CD4-positive, alpha-beta T cell treated with Interleukin-6 at 100 ng/mL for 8 hours (primary cell): ENCODE measurements at places on chromosomes 3 and 15.

- DNase-seq: no peak
Observed at GRCh38 chr3:155946178-155946577, 75.7 kb downstream of the GMPS start.

- DNase-seq: no peak
Observed at GRCh38 chr3:50375258-50375931, 16.1 kb upstream of the TMEM115 start.

DNA sequence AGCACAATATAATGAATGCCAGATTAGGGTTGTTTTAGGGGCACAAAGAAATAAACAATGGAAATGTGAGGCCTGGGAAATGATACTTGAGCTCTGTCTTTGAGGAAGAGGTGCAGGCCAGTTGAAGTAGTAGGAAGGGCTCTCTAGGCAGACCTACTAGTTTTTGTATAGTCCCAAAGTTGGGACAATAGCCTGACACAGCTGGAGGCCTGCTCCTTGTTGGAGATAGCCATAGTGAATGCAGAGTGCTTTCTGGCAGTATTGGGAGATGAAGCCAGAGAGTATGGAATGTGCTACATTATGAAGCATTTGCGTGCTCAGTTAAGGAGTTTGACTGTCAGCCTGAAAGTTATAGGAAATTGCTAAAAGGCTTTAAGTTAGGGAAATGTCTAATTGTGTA, 251.2 kb upstream of the ZPLD1 start:
- no peak for DNase-seq

DNA sequence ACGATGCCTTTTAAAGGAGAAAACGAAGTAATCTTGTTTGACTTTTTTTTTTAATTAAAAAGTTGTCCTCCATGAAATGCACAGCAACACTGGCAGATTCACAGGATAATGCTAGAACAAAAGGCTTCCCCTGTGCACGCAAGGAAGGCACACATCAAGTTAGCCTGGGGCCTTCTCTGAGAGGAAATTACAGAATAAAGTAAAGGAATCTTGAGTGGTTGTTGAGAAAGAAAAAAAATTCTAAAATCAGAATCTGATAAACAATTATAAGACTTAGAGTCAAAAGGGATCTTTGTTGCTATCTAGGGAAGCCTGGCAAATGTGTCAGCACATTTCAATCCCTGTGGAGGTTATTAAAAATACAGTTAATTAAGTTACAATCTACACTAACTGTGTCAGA, 946.0 kb downstream of the IGSF11 start:
- no peak for DNase-seq

DNA sequence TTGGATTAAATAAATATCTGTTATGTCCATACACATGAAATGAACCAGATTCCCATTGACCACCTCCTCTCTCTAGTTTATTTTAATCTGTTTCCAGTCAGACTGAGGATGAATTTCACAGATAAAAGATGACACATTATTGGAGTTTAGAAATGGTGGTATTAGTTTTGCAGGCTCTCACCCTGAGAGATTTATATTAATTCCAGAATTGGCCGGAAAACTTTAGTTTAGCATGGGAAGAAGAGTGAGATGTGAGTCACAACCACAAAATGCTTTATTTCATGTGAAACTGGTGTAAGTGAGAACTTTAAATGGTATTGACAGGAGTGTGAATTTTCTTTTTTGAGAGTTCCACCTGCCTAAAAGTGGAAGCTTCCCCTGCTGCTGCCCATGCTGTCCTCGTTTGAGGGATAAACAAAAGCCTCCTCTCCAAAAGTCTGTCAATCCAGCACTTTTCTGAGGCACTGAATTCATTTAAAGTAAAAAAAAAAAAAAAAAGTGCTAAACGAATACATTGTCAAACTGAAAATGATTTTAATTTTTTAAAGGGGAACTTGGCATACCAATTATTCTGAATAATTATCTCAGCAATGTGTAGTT, 65.1 kb upstream of the EPHA3 start:
- no peak for DNase-seq

DNA sequence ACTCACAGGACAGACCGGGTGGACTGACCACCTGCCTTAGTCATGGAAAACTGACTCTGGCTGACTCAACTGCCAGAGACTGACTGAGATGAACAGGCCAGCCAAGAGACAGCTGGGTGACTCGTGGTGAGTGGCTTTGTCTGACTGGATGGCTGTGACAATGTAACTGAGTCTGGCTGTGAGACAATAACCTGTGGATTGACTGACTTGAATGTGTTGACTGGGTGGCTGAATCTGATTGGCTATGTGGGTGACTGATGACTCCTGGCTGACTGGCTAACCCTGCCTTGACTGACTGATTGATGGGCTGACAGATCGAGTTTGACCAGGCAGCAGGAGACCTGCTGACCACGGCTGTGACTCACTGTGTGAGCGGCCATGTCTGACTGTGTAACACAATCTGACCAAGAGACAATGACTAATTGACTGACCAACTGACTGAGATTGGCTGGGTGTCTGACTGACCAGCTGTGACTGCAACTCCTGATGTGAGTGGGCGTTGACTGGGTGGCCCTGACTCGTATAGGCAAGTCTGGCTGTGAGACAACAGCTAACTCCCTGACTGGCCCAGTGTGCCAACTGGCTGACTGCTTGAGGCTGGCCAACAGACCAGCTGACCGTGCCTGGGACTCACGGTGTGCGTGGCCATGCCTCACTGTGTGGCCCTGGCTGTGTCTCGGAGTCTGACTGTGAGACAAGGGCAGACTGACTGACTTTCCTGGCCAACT, 509.1 kb downstream of the SHQ1 start:
- DNase-seq: no peak

DNA sequence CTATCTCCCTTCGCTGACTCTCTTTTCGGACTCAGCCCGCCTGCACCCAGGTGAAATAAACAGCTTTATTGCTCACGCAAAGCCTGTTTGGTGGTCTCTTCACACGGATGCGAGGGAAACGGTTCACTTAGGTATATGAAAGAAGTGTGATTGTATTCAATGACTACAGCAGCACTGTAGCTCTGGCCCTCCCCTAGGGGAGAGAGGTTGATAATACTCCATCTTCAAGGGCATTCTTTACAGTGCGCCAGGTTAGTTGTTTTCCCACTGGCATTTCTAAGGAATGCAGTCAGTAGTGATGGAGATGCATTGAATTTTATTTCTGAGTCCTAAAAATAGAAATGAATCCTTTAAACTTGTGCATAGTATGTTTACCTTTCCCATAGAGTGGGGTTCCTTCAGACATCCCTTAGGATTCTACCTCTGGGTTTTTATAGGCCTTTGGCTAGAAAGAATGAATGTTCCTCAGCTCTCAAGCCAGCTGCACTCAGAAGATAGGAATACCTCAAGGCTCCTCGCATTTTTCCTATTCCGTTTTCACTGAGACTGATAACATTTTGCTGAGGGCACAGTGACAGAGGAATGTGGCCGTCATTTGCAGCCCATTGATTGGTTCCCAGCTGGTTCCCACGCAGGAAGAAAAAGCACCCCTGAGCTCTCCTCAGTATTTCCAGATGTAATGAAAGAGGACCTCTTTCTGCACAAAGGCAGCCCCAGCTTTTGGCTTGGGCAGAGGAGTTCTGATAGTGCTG, 131.8 kb upstream of the C2CD4B start:
- no peak for DNase-seq
